ENCODE measurements at places on chromosomes 2 and 18.

DNA sequence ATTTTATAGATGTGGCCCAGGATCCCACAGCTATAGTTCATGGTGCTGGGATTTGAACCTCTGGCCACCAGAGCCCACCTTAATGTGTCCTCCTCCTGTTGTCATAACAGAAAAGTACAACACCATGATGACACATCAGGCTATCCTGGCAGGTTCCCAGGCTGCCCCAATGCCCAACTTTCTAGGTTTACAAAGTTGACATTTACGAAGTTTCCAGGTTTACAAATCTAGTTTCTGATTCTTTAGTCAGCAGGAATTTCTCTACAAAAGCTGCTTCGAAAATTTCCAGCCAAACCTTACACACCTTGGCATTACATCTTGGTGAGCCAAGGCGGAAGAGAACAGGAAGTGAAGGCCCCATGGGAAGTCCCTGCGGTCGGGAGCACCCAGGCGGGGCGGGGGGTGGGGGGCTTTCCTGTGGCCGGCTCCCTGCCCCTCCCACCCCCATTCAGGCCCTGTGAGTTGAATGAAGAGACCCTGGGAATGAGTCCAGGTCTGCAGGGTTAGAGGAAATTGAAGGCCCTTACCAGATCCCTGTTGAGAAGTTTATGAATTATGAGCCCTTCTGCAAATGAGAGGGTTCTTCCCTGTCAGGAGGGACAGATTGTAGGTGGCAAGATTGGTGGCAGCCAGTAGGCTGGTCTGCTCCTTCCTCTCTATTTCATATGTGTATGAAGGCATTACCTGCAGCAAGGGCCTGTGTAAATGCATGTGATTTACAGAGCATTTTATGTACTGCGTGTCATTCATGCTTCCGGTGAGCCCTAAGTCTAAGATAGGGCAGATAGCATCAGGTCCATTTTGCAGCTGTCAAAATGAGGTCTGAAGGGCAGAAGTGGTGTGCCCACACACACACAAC, 11.1 kb upstream of the IL1RN start:
- no peak for DNase-seq

- DNase-seq: no peak
Observed at GRCh38 chr18:58118536-58118935, 74.5 kb downstream of the NEDD4L start.

DNA sequence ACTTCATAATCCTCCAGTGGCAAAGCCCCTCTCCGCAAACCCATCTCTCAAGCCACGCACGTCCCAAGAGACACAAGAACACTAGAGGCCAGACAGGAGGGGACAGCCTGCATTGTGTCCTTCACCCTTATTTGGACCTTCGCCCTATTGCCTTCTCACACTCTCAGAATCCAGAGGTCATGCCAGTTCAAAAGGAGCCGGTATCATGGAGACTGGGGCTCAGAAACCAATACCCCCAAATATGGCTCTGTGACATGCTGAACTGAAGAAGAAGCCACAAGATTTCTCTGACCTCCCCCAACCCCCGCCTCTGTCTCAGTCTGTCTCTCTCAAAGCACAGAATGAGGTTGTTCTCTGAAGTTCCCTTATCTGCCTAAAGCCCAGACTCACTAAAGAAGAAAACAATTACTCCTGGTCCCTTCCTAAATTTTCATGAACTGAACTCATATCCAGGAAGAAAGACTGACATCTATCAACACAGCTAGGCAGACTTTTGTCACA, 19.2 kb upstream of the SPATA3 start:
- no peak for DNase-seq

- peak; percentile 9 for DNase-seq
Observed at GRCh38 chr2:166375195-166375735, 479 bp downstream of the SCN9A start.

DNA sequence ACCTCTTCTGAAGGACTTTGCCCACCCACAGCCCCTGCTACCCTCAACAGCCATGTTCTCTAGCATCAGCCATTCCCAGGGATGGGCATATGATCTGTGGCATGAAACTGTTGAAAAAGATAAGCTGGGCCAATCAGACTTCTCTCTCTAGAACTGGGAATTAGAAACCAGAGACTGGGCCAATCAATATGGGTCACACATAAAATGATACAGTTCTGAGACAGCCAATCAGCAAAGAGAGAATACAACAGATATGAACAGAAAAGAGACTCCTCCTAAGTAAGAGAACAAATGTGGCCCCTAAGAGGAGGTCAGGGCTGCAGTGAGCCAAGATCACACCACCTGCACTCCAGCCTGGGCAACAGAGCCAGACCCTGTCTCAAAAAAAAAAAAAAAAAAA, 2.1 kb downstream of the KIDINS220 start:
- no peak for DNase-seq

DNA sequence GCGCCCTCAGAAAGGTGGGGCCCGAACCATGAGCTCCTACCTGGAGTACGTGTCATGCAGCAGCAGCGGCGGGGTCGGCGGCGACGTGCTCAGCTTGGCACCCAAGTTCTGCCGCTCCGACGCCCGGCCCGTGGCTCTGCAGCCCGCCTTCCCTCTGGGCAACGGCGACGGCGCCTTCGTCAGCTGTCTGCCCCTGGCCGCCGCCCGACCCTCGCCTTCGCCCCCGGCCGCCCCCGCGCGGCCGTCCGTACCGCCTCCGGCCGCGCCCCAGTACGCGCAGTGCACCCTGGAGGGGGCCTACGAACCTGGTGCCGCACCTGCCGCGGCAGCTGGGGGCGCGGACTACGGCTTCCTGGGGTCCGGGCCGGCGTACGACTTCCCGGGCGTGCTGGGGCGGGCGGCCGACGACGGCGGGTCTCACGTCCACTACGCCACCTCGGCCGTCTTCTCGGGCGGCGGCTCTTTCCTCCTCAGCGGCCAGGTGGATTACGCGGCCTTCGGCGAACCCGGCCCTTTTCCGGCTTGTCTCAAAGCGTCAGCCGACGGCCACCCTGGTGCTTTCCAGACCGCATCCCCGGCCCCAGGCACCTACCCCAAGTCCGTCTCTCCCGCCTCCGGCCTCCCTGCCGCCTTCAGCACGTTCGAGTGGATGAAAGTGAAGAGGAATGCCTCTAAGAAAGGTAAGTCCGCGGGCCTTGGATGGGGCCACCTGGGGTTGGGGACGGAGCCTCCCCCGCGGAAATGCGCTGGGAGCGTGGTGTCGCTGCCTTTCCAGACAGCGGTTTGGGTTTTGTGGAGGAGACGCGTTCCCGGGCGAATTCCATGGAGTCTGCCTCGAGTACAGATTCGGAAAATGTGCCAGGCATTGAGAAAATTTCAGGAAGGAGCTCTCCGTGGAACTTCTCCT, 559 bp downstream of the HOXD1 start:
- peak; percentile 26 for DNase-seq

DNA sequence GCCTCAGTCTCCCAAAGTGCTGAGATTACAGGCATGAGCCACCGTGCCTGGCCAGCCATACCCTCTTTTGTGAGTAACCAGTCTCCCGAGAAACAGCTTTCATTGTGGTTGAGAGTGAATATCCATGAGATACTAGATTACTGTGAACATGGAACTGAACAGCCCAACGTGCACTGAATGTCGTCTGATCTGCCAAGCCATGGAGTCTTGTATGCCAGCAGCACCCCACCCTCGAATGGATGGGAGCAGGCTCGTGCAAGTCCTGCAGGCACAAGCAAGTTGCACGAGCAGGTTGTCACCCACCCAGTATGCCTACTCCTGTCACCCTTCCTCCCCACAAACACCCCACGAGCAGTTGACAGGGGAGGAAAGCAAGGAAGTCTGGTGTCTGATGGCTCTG, 36.5 kb upstream of the TFCP2L1 start:
- DNase-seq: no peak

GRCh38 chr2:27320958-27321543, 1.8 kb downstream of the MPV17 start:
- peak; percentile 99 for DNase-seq

GRCh38 chr2:29226375-29226774, 111.2 kb downstream of the CLIP4 start:
- no peak for DNase-seq

DNA sequence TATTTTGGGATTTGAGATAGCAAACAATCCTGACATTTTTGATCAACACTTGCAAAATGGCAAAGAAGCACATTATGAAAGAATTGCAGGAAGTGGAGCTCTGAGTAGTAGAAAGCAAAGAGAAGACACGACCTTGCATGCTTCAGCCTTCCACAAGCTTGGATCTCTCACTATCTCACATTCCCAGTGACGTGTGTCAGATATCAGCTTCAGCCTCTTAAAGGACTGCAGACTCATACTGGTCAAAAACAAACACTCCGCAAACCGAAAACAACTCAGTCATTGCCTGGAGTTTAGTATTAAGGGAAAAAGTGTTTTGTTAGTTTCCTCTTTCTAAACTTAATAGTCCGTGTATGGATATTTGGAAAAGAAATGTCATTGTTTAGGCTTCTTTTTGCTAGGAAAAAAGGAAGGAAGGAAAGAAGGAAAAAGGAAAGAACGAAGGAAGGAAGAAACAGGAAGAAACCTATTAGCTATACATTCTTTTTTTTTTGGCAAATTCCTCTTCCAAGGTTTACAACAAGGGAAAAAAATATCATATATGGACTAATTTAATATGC, 32.6 kb upstream of the SLC40A1 start:
- DNase-seq: peak; percentile 87

DNA sequence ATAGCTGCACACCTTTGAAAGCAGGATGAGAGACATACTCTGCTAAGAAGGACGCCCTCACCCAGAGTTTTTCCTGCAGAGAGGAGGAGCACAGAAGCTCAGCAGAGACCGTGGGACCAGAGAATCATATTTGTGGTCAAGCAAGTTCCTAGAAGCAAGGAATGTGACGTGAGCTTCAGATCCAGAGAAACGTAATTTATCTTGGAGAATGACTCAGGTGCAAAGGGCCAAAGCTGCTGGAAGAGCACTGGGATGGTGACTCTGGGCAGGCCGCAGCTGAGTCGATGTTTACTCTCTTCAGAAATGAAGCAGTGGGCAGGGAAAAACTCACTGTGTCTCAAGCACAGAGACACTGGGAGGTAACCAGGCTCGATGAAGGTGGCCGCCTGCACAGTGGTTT, 50.1 kb upstream of the IGFBP2 start:
- peak; percentile 36 for DNase-seq
